ENCODE measurements at places on chromosomes 6 and 20.

DNA sequence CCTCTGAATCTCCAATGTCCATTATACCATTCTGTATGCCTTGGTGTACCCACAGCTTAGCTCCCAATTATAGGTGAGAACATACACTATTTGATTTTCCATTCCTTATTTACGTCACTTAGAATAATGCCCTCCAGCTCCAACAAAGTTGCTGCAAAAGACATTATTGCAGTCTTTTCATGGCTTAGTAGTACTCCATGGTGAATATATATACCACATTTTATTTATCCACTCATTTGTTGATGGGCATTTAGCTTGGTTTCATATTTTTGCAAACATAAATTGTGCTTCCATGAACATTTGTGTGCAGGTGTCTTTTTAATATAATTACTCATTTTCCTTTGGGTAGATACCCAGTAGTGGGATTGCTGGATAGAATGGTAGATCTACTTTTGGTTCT, 374.1 kb upstream of the HTR1E start:
- DNase-seq = no peak

DNA sequence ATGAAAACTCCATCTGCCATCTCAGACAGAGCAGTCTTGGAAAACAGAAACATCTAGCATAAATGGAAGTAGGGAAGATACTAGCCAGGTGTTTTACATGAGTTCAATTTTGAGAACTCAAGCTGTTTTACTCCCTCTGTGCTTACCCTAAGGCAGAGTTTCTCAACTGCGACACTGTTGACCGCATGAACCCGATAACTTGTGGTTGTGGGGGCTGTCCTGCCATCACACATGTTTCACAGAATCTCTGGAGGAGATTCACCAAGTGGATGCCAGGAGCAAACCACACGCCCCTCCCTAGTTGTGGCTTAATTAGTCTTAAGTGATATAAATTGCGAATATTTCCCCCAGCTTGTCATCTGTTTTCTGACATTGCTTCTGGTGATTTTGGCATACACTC, 2.3 kb upstream of the SERPINB6 start:
- DNase-seq = no peak

- DNase-seq = no peak
Observed at GRCh38 chr6:26280407-26280806, 84.6 kb upstream of the BTN3A2 start.

GRCh38 chr20:433300-433975, 25.3 kb downstream of the RBCK1 start:
- DNase-seq = no peak

GRCh38 chr6:108436771-108437170, 123.9 kb upstream of the FOXO3 start:
- DNase-seq = no peak

GRCh38 chr6:154782193-154782592, 49.0 kb downstream of the SCAF8 start:
- DNase-seq = no peak

DNA sequence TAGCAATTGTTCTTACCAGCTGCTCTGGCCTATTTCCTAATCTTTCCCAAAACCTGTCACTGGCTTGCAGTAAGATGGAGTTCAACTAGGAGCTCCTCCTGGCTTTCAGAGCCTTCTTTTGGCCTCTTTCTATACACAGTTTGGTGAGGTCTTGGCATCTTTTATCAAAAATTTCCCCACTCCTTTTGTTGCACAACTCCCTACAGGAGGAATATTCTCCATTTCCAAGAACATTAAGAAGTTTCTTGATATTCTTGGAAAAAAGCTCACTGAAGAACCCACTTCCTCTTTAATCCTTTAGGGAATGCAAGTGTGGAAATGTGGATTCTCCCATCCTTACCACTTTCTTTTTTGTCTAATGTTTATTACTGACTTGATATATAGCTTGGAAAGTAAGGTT, 171.3 kb upstream of the KCNK16 start:
- no peak for DNase-seq

DNA sequence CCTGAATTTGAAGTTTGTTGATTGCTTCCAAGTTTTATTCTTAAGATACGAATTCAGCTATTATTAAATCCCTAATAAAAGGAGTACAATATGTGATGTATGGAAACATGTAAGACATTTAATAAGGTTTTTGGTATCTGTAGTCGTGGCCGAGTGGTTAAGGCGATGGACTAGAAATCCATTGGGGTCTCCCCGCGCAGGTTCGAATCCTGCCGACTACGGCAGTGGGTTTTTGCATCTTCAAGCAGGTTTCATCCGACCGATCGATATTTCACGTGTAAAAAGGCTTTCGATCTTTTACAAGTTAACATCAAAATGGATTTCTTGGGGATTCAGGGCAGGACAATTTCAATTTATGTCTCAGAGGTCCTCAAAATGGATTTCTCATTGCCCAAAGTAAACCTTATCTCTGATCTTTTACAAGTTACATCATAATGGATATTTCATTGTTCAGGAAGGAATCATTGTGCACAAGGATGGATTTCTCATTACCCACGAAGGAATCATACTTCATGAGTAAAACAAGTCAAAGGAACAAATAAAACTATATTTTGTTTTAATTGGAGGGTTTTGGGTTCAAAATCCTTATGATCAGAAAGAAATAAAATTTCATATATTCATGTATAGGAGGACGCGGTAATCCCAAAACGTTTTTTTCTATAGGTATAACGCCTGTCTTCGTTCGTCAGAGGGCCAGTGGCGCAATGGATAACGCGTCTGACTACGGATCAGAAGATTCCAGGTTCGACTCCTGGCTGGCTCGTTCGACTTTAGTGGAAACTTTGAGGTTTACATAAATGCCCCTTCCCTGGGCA, 37.3 kb upstream of the BTN3A2 start:
- peak; percentile 72 for DNase-seq

DNA sequence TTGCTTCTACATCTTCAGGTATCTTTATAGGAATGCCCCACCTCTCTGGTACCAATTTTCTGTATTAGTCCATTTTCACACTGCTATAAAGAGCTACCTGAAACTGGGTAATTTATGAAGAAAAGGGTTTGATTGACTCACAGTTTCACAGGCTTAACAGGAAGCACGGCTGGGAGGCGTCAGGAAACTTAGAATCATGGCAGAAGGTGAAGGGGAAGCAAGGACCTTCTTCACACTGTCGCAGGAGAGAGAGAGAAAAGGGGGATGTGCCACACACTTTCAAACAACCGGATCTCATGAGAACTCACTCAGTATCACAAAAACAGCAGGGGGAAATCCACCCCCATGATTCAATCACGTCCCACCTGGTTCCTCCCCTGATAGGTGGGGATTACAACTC, 24.4 kb upstream of the LY86 start:
- no peak for DNase-seq

DNA sequence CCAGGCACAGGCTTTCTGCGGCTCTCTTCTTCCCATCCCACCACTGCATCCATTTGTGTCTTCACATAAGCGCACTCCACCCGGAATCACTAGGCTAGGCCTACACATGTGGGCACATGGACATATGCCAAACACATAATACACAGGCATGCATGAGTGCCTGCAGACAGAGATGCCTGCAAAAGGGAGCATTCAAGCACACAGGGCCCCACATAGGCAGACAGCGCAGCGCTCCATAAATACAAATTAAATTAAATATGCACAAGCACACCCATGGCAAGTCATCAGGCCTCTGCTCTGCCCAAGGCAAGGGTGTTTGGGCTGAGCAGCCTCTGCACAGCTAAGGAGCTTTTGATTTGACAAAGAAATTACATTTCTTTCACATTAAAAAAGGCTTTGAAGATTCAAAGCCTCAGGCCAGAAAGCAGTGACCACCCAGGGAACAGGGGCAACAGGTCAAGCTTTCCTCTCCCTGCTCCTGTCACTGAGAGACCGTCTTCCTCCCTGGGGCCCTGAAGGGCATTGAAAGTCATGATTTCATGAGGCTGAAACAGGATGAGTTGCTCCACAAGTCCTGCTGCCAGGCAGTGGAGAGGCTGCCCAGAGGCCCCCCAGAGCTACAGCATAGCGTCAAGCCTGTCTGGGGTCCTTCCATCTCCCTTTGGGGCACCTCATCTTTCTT, 134.2 kb upstream of the LRFN2 start:
- no peak for DNase-seq

DNA sequence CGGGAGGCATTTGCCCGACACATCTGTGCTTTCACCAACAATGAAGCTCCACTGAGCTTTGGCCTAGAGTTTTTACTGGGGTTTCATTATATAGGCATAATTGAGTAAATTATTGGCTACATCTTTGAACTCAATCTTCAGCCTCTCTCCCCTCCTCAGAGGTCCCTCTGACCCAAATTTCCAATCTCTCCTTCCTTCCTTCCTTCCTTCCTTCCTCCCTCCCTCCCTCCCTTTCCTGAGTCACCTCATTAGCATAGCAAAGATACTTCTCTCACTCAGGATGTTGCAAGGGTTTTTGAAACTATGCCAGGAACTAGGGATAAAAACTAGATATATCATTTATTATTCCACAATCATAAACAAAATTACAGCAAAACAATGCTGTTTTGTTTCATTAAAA, 238.2 kb upstream of the PRND start:
- no peak for DNase-seq

GRCh38 chr20:7657569-7657968, 282.7 kb downstream of the HAO1 start:
- no peak for DNase-seq

DNA sequence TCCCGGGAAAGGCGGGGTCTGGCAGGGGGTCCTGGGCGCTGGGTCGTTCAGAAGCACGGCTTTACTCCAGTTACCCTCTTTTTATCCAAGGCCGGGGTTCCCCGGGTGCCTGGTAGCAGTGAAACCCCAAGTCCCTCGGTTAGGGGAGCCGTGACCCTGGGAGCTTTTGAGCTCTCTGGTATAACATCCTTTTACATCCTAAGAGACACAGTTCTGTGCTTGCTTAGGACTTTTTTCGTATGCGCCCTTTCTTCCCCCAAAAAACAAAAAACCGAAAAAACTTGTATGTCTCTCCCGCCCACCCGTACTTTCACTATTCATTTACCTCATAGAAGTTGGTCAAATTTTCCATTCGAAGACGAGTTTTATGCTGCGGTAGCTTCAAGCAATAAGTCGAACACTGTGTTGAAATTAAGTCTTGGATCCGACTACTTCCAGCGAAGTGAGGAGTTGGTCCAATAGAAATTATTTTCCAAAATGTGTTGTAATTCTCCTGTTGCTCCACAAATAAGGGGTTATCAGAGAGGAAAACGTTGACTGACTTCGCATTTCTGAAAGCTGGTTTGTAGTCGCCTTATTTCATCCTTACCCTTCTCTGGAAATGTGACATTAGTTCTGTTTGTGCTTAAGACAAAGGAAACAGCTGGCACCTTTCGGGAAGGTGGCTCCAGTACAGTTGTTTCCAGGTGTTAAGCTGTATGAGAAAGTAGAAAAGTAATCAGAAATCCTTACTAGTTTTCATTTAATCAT, 816 bp upstream of the MAN1A1 start:
- DNase-seq = no peak

DNA sequence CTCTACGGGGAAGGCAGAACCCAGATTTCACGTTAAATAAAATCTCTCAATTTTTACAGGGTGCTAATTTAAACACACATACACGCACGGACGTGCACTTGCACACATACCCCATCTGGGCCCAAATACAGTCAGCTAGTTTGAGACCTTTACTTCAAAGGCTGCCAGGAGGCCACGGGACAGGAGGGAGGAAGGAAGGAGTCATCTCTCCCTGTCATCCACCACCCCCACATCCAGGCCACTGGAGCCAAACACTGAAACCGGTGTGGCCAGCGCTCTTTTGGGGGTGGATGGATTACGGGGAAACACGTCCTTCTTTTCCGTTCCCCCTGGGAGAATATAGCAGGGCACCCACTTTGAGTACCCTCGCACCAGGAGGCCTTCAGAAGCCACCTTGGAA, 60.1 kb downstream of the ZNF831 start:
- no peak for DNase-seq

DNA sequence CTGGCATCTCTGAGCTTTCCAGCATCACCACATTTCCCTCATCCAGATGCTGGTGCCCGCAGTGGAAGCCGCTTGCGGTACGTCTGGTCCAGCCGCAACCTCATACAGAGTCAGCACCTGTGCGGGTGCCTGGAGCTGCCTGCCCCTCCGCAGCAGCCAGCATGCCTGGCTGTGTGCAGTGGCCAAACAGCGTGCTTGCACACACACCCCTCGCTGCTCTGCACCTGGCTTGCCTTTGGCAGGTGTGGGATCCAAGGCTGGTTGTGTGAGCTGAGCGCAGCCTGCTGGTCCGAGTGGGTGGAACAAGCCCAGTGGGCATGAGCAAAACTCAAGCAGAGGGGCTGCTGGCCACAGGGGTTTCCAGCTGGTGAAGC, 3.1 kb upstream of the HINT3 start:
- no peak for DNase-seq
